Progenitor cell of endocrine pancreas (in vitro differentiated cells): ENCODE measurements at places on chromosomes 1 and 21.

- DNase-seq = no peak
Measured at GRCh38 chr1:161848676-161849075, 82.6 kb downstream of the ATF6 start.

DNA sequence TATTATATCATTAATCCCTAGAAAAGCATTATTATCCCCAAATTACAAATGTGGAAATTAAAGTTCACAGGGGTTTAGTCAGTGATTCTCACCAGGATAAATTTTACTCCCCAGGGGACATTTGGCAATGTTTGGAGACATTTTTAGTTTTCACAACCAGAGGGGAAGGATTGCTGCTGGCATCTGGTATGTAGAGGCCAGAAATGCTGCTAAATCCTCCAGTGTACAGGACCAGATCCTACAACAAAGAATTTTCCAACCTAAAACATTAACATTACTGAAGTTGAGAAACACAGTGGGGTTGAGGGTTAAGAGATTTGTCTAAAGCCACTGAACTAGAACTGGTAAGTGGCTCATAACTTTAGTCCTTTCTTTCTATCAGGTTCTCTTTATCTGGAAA, 162.0 kb upstream of the SYT6 start:
- no peak for DNase-seq

DNA sequence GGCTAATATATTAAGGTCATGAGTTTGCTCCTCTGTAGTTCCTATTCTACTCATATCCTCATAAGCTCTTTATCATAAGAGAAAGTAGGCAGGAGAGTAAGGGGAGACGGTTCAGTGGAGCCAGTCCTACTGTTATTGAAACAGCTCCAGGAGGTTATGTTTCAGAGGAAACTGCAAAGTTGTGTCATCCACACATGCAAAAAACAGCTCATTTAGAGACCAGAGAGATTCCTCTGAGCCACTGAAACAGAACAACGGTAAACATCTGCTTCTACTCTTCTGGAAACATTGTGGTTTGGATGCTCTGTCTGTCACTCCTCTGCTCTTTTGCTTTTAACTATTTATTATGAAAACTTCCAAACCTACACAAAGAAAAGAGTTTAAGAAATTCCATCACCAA, 66.3 kb upstream of the PPP2R5A start:
- DNase-seq = no peak

DNA sequence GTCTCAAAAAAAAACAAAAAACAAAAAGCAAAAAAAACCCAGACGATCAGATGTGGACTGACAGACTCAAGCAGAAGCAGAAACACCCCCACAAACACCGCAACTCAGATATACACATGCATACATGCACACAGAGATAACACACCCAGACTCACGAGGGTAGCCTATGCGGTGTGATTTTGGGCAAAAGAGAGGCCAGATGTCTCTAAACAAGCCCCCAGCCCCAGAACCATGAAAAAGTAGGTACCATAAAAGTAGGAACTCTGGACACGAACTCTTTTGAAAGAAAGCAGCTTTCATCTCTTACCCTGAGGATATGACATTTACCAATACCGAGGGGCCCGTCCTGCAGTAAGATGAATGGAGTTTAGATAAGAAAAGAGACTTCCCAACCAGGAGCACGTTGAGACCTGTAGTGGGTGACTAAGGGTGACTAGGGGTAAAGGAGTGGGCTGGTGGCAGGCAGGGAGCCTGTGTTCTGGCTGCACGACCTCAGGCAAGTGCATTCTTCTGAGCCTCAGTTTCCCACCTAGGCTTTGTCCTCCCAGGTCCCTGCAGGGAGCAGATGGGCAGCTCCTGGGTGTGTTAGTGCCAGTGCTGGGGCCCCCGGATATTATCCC, 1.5 kb upstream of the TINAGL1 start:
- DNase-seq = no peak

DNA sequence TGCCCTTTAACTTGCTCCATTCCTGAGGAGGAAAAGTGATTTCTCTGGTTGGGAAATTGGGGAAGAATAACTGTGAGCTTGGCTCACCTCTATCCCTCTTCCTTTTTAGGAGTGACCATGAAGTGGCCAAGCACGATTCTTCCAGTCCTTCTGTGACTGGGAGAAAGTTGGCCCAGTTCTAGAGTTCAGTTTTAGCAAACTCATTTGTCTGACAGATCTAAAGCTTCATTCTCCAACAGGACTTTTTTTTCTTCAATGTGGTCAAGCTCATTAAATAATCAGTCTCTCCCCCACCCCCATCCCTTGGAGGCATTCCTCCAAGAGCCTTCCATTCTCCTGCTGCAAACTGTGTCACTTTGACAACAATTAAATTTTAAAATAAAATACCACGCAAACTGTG, 6.4 kb upstream of the AGL start:
- DNase-seq = no peak

GRCh38 chr1:198462365-198463019, 78.0 kb downstream of the ATP6V1G3 start:
- no peak for DNase-seq

- DNase-seq = no peak
Measured at GRCh38 chr1:33660244-33660643, 187.8 kb downstream of the ZSCAN20 start.

- no peak for DNase-seq
Measured at GRCh38 chr1:185367218-185367617, 50.2 kb upstream of the IVNS1ABP start.

GRCh38 chr1:119784191-119784781, 15.6 kb upstream of the HMGCS2 start:
- DNase-seq = no peak

DNA sequence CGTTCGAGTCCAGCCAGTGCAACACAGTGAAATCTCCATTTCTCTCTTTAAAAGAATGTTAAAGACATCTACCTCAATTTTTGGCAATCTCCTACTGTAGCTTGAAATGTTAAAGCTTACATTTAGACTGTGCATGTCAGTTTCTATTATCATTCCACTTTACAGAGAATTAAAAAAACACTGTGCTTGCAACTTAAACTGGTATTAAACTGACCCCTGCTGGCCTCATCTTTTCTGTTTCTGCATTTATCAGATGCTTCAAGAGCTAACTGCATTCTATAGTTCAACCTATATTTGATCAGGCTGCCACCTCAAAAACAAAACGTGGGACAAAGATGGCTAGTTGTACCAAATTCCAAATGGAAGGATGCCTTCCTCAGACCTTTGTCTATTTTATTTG, 226.5 kb downstream of the SMYD3 start:
- no peak for DNase-seq

DNA sequence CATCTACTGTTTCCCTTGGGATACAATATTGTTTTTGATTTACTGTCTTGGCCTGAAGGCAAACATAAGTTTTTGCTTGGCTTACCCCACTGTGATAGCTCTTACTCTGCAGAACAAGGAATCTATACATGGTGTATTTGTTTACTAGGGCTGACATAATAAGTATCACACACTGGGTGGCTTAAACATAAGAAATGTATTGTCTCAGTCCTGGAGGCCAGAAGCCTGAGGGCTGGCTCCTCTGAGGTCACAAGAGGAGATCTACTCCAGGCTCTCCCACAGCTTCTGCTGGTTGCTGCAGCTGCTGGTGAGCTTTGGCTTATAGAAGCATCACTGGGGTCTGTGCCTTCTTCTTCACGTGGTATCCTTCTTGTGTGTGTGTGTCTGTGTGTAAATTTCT, 30.7 kb upstream of the IGSF5 start:
- no peak for DNase-seq

- DNase-seq = no peak
Measured at GRCh38 chr1:3366126-3367051, 88.1 kb upstream of the ARHGEF16 start.

DNA sequence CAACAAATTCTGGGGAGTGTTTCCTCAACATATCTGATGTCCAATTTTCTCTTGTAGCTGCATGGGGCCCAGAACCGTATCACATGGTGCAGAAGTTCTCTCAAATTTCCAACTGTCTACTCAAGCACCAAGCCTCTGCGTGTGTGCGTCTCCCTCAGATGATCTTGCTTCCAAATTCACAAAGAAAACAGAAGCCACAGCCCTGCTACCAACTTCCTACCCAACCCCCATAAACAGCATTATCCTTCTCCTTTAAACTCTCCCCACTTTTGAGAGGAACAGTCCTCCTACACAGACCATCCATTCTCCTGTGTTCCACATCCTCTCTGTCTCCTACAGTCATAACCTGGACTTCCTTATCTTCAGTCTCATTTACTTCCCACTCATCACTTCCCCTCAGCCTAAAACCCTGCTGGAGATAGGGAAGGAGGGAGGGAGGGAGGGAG, 354.1 kb downstream of the SMYD3 start:
- DNase-seq = no peak

DNA sequence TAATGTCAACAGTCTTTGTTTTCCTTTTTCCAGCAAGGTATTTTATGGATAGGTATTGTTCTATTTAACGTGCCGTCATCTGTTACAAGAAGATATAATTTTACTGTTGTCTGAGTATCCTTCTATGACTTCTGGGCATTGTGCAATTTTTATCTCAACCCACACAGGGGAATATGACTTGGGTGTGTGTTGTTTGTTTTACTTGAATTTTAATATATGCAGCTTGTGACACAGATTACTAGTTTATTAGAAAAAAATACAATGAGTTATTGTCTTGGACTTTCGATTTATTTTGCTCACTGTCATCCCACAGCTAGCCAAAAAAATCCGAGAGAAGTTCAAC, 111.9 kb downstream of the CACHD1 start:
- DNase-seq = no peak
